Activated CD4-positive, alpha-beta T cell treated with anti-CD3 and anti-CD28 coated beads for 24 hours (primary cell): ENCODE measurements at places on chromosomes 5 and 9.
A peak's percentile ranks its signal among the peaks of the same experiment; 100 is the strongest.

GRCh38 chr5:118776755-118777154 lies 211.6 kb downstream of the DTWD2 start:
- no peak for DNase-seq

DNA sequence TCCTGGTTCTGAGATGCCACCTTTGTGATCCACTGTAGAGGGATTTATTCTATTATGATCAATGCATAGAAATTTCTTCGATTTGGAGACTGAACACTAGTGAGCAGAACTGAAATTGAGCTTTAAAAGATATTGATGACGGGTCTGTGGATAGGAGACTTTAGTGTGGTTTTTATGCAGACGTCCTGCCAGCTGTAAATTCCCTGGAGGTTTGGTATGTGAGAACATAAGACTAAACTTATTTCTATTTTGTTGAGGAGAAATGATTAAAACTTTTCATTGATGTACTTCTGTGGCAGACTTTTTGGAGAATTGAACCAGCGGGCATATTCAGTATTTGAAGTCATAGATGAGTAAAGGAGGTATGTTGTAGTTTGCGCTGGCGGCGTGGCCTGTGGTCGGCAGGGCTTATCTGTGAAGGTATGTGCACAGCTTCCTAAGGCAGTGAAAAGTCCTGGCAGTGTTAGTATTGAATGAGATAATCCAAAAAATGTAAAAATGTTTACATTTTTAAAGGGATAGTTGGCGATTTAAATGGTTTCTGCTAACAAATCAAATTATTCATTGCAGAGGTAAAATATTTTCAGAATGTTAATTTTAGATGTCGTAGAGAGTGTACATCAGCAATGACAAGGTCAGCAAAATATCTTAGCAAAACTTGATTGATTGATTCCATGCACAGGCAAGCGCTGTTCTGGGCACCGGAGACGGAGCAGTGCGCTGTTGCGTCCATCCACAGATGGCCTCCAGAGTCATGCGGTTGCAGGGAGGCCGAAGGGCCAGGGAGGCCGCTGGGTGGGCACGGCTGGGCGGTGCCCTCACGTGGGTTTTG lies 20.4 kb downstream of the TENT4A start:
- DNase-seq: no peak

DNA sequence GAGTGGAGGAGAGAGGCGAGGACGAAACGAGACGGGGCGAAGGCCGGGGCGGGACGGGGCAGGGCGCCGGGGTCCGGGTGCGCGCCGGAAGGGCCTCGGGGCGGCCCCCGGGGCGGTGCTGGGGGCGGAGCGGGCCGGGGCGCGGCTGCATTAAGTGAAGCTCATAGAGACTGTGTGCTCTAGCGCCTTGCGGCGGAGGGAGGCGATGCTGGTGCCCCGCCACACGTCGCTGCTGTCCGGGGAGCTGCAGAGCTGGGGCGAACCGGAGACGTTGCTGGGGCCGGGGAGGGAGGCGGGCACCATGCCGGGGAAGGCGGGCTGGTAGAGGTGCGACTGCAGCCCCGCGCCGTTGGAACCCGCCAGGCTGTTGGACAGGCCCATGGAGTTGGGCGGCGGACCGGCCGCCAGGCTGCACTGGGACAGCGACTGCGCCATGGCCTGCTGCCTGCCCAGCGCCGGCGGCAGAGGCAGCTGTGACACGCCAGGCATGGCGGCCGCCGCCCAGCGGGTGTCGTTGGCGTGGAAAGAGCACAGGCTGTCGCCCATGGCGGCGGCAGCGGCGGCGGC lies 8.3 kb downstream of the OTP start:
- peak; percentile 45 for DNase-seq

DNA sequence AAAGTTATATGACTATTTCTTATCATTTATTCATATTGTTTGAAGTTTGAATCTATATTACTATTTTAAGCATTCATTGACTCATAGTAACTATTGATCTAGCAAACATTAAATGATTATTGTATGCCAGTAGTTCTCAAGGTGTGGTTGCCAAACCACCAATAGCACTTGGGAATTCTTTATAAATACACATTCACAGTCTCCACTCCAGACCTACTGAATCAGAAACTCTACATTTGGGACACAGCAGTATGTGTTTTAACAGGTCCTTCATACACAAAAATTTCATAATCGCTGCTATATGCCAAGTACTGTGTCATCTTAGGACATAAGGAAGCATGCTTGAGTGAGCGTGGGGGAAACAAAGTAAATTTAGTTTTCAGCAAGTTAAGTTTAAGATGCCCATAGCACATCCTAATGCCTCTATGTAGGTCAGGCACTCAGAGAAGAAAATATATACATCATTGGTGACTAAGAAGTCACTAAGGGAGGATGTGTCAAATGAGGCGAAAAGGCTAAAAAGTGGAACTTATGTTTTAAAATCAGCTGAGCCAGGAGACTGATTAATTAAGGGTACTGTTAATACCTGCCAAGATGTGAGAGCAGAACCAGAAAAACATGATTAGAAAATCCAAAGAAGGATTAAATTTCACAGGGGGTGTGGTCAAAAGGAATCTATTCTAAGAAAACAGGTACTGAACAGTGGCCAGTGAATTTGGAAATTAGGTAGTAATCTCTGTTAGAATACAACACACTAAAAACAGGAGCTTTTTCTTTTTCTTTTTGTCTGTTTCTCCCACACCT lies 340.8 kb downstream of the HCN1 start:
- no peak for DNase-seq

GRCh38 chr5:110718311-110718710 lies 8.2 kb downstream of the TMEM232 start:
- no peak for DNase-seq

GRCh38 chr9:76902395-76902794 lies 3.5 kb downstream of the PRUNE2 start:
- DNase-seq: no peak

DNA sequence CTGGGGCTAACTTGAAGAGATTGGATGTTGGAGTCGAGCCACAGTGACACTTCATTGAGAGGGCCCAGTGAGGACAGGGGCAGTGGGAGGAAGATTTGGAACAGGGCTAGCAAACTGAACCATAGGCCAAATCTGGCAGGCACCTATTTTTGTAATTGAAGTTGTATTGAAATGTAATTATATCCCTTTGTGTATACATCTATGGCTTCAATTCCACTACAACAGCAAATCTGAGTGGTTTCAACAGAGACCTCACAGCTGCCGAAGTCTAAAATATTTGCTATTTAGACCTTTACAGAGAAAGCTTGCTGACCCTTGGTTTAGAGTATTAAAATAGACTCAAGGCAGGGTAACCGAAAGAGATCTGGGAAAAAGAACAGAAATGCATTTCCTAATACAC lies 4.7 kb upstream of the TNFSF8 start:
- DNase-seq: no peak

GRCh38 chr9:99158629-99159028 lies 53.7 kb downstream of the TGFBR1 start:
- DNase-seq: no peak

DNA sequence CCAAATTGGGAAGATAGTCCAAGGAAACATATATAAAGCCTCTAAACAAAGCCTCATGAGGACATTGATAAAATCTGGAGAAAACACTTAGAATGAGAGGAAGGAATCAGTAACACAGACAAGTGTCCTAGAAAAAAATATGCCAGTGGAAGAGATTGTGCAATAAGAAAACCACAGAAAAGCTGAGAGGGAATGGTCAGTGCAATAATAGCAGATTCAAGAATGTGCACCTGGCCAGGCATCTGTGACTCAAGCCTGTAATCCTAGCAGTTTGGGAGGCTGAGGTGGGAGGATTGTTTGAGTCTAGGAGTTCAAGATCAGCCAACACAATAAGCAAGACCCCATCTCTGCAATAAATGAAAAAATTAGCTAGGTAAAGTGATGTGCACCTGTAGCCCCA lies 691.2 kb upstream of the CDH6 start:
- DNase-seq: no peak

- DNase-seq: no peak
Measured at GRCh38 chr9:81394881-81395675, 294.3 kb downstream of the TLE1 start.

DNA sequence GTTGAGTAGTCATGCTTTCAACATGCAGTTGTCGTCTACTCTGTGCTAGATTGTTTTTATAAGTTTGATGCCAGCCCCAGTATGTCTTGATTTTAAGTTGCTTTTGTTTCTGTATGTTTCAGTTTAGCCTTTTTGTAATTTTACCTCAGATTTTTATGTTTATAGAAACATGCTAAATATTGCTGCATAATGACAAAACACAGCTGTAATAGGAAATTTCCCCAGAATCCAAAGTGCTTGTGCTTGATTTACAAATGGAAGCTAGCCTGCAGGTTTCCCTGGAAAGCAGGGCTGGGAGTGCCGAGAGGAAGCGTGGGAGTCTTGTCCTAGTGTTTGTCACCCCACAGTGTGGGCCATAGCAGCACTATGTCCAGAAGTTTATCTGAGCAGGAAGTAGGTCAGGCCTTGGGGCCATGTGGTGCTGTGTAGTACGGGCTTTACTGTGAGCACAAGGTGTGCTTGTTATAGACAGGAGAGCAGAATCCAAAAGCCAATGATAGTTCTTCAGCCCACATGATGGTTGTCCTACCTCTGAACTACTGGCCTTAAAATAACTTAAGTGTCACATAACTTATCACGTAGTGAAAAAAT lies 100.0 kb upstream of the NREP start:
- no peak for DNase-seq

DNA sequence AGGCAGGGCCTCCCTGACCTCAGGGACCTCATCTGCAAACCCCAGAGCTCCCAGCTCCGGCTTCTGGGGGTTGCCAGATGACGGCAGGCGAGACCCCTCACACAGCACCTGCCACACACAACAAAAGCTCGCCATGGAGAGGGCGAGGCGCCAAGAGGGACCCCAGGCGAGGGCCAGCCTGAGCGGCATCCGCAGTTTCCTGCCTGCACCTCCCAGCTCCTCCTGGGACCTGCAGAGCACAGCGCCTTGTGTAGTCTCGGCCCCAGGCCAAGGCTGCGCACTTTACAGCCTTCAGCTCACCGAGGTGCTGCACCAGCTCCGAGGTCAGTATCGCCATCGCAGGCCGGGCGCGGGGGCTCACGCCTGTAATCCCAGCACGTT lies 82.4 kb upstream of the ADAMTS2 start:
- DNase-seq: no peak

GRCh38 chr5:173680660-173681242 lies 64.3 kb upstream of the BOD1 start:
- no peak for DNase-seq

DNA sequence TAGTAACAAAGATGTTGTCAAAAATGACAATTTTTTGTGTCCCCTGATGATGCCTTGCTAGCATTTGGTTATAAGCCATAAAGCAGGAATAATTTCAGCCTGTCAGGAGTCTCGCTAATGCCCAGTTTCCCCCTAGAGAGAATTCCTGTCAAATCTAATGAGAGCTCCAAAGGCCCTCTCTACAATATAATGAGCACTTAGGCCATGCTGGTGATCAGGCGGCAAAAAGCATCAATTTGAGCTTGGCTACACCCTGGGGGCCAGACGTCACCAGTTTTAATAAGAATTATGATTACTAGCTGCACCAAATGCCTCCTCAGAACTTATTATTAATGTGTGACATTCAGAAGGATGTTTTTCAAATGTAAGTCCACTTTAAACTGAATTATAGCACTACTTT lies 6.1 kb downstream of the TLE1 start:
- DNase-seq: no peak

DNA sequence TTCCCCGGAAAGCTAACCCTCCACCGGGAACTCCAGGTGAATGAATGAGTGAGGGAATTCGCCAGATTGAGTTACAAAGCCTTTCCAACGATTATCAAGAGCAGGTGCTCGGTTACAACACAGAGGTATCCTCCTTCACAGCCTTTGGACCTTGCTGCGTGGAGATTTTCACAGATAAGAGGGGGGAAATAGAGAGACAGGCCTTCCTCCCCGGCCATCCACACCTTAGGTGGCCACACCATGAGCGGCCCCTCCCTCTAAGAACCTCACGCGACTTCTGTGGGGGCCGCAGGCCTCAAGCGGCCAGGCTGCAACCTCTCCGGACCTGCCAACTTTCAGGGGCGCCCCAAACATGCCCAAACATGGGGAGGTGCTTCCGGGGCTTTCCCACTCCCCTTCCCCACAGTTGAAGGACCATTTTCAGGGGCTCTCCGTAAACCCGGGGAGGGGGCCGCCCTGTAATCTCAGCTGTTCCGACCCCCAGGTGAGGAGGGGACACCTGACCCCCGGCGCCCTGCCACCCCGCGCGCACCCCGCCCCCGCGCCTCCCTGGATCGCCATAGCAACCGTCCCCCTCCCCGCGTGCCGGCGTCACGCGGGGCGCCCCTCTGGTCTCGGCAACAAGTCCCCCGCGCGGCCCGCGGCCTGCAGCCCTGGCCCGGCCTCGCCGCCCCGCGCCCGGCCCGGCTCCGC lies 603 bp downstream of the DENND1A start:
- DNase-seq: no peak

DNA sequence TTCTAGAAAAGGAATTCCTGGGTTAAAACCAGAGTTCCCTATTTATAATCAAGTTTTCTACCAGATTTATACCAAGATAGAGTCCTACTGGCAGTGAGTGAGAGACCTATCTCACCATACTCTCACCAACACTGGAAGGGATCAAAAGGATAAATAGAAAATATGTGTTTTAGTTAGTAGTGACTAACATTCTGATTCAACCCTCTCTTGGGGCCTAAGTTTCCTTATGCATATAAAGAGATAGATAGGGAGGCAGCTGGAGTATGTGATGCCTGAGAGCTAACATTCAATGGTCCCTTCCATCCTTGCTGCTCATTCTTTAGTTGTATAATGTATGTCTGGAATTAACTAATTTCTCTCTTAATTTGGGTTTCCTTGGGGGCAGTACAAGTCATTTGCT lies 32.0 kb downstream of the CKMT2 start:
- DNase-seq: no peak

- no peak for DNase-seq
Measured at GRCh38 chr9:22073349-22073748, 64.2 kb upstream of the CDKN2B start.

GRCh38 chr5:160743027-160743426 lies 109.0 kb downstream of the ATP10B start:
- no peak for DNase-seq

DNA sequence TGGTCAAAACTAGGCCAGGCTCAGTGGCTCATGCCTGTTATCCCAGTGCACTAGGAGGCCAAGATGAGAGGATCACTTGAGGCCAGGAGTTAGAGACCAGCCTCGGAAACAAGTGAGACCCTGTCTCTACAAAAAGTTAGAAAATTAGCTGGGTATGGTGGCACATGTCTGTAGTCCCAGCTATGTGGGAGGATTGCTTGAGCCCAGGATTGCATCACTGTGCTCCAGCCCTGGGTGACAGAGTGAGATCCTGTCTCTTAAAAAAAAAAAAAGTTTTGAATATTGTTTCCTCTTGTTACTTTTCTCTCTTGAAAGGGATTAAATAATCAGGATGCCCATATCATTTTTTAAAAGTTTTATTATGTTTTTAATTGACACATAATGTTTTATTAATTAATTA lies 7.6 kb downstream of the ARHGEF37 start:
- no peak for DNase-seq

- no peak for DNase-seq
Measured at GRCh38 chr9:33878691-33879366, 61.9 kb downstream of the UBE2R2 start.
